ENCODE measurements at places on chromosomes 7 and 10. TPM values are rescaled to one million over a fixed set of nuclear protein-coding genes. Genes with fewer than 3 reads are reported as not detected.

OR6V1 gene
- total RNA-seq = not detected

DGKI gene
- total RNA-seq = not detected

AGAP6 gene
- total RNA-seq = 30.3 TPM

TMEM243 gene
- not detected for total RNA-seq

CFAP70 gene
- total RNA-seq = 1.2 TPM

ATOH7 gene
- not detected for total RNA-seq

FGFBP3 gene
- total RNA-seq = 1.1 TPM

- H3K27ac ChIP-seq = peak overlapping the region; percentile 89
- H3K4me3 ChIP-seq = no peak overlapping the region
- no peaks in the 10 kb centered on the region for H3K36me3 ChIP-seq
- no peaks in the 10 kb centered on the region for H3K27me3 ChIP-seq
- H3K4me1 ChIP-seq = peaks cover 83% of the 10 kb centered on the region
- DNase-seq = peak; percentile 89
These were observed 99.4 kb downstream of the CTBP2 start for GRCh38 chr10:125060826-125061556.

- DNase-seq = no peak
- H3K27me3 ChIP-seq = no peaks in the 10 kb centered on the region
These were observed 40.1 kb downstream of the ELMO1 start for GRCh38 chr7:37408291-37409228.

DNA sequence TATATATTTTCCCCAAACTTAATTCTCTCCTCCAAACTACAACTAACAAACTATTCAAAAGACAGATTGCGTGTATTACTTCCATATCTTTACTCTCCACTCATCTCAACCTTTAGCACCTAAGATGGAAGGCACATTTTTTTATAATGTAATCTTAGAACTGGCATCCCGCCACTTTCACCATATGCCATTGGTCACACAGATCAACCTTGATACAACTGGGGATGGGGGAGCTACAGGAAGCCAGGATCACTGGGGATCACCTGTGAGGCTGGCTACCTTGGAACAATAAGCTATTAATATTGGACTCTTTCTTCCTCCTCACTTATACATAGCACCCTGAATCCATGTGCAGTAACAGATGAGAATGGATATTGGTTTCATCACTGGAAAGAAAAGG lies 469.6 kb upstream of the LRRN3 start:
- no peaks in the 10 kb centered on the region for H3K4me1 ChIP-seq
- no peaks in the 10 kb centered on the region for H3K27me3 ChIP-seq
- DNase-seq = no peak
- no peak overlapping the region for H3K4me3 ChIP-seq
- H3K27ac ChIP-seq = no peak overlapping the region

DNA sequence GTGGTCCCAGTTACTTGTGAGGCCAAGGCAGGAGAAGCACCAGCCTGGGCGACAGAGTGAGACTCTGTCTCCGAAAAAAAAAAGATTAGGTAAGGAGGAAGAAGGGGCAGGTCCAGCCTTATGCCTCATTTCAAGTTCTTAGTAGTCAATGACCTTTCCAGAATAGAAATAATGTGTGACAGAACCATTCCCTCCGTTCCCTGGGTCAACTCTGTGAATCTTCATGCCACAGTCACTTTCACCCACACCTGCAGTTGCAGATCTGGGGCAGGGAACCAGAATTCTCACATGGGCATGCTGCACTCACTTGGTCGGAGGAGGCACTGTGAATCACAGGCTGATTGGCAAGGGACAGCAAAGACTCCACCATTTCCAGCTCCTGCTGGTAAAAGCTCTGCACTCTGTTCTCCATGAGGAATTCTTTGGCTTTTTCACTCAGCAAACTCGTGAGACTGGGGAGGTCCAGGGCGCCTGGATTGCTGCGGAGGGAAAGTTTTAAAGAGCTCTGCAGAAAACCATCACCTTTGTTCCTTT lies 20.7 kb downstream of the STN1 start:
- H3K27me3 ChIP-seq = no peaks in the 10 kb centered on the region
- no peak overlapping the region for H3K27ac ChIP-seq
- DNase-seq = no peak

GRCh38 chr7:12056381-12056780 lies 154.7 kb upstream of the TMEM106B start:
- DNase-seq = no peak
- H3K36me3 ChIP-seq = no peaks in the 10 kb centered on the region
- no peak overlapping the region for H3K27ac ChIP-seq
- H3K4me1 ChIP-seq = no peaks in the 10 kb centered on the region

All from transverse colon (tissue), 4 donors.